NCI-H460 (cell line): ENCODE measurements at places on chromosomes 11 and 22.

- DNase-seq: no peak
Measured at GRCh38 chr11:93468290-93468689, 74.9 kb downstream of the SMCO4 start.

DNA sequence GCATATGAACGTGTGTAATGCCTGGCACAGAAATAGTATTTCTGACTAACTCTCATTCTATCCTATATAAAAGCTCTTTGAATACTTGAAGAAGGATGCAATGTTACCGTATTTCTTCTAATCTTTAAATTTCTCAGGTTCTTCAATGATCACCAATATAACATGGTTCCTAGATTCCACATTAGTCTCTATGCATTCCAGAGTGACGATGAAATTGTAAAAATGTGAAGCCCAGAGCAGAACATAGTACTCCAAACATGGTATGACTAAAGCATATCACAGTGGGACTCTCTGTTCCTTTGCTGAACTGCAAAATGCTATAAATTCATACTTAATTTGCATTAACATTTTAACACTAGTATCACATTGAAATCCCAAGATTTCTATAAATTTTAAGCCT lies 877.6 kb upstream of the CHORDC1 start:
- DNase-seq: no peak

GRCh38 chr11:31798554-31799434 lies 12.3 kb downstream of the PAX6 start:
- no peak for DNase-seq

GRCh38 chr22:50577987-50578775 lies at the start of gene CPT1B:
Gene CPT1B (minus strand): TSS chr22:50578427. CDS start chr22:50577915, 512 bp downstream.
- DNase-seq: no peak

DNA sequence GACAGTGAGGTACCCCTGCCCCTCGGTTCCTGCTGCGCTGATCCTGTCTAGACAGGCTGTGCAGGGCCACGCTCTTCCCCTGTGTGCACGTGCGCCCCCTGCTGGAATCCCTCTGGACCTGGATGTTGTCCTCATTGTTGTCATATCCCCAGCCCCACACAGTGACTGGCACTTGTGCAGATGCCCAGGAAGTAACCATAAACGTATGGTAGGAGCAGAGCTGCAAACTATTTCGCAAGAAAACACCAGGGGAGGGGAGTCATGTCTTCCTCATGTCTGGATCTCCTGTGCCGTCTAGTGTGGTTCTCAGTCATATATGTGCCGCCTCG lies 114.7 kb downstream of the CRYBB2 start:
- DNase-seq: peak; percentile 54

- peak; percentile 90 for DNase-seq
Measured at GRCh38 chr11:460331-461199, 10.5 kb downstream of the PTDSS2 start.

- no peak for DNase-seq
Measured at GRCh38 chr22:39091126-39092081, 5.6 kb upstream of the APOBEC3H start.

DNA sequence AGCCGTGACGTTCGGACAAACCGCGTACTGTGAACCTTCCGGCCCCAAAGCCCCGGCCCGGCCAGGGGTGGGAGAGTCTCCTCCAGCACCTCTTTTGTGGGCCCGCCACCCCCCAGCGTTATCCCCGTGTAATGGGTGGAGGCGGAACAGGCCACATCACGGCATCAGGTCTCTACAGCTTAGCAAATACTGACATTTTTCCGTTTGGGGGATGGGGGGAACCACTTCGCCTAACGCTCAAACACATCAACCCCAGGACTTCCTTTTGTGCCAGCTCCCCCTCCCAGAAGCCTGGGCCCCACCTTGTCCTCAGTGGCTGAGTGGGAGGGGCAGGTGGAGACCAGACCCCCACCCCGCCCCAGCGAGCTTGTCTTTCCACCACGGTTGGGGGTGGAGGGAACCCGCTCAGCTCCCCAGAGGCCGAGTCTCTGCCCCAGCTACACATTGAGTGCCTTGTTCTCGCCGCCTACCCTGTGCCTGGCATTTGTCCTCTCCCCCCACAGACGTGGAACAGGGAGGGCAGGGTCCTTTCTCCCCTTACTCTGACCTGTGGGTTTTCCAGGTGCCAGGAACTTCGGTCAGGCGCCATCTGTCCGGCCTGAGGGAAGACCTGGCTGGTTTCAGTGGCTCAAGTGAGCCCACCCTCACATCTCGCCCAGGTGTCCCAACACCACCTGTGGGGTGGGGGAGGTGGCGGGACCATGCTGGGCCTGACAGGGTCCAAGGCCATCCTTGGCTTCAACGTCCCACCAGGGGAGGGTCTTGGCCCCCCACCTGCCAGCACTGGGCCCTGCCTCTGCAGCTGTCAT lies 29.6 kb downstream of the SBF1 start:
- DNase-seq: no peak

- no peak for DNase-seq
Measured at GRCh38 chr11:111814557-111815320, 48.5 kb upstream of the PPP2R1B start.

GRCh38 chr11:72776844-72777754 lies 16.7 kb downstream of the STARD10 start:
- DNase-seq: no peak

GRCh38 chr11:59841514-59841913 lies 3.8 kb downstream of the CBLIF start:
- no peak for DNase-seq

DNA sequence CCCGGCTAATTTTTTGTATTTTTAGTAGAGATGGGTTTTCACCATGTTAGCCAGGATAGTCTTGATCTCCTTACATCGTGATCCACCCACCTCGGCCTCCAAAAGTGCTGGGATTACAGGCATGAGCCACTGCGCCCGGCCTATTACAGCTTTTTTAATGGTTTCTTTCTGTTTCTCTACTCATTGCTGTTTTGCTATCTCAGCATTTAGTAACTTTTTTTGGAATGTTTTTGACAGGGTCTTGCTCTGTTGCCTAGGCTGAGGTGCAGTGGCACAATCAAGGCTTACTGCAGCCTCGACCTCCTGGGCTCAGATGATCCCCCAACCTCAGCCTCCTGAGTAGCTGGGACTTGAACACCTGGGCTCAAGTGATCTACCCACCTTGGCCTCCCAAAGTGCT lies 4.7 kb upstream of the CRKL start:
- no peak for DNase-seq

- no peak for DNase-seq
Measured at GRCh38 chr22:25762147-25762546, 20.2 kb downstream of the MYO18B start.

- no peak for DNase-seq
Measured at GRCh38 chr11:125342281-125342930, 153.7 kb downstream of the FEZ1 start.

GRCh38 chr11:102576350-102576749 lies 45.8 kb upstream of the MMP7 start:
- no peak for DNase-seq
